ENCODE measurements at places on chromosomes 11 and 22. TPM values are rescaled to one million over a fixed set of nuclear protein-coding genes. Genes with fewer than 3 reads are reported as not detected.

CASP5 gene
- not detected for total RNA-seq

KRTAP5-8 gene
- not detected for total RNA-seq

PAMR1 gene
- 2.6 TPM for total RNA-seq

C22orf31 gene
- not detected for total RNA-seq

SCGB1C1 gene
- not detected for total RNA-seq

SYCE3 gene
- total RNA-seq = not detected

SLC22A6 gene
- not detected for total RNA-seq

CNTF gene
- total RNA-seq = 1.5 TPM

NPTXR gene
- total RNA-seq = 5.3 TPM

AGBL2 gene
- total RNA-seq = 0.22 TPM

TBRG1 gene
- 40.4 TPM for total RNA-seq

TMEM45B gene
- not detected for total RNA-seq

CELSR1 gene
- 1.8 TPM for total RNA-seq

GSTT2B gene
- total RNA-seq = 7.5 TPM

ESAM gene
- total RNA-seq = 20.7 TPM

CDC42BPG gene
- total RNA-seq = 0.38 TPM

PUS3 gene
- 5.5 TPM for total RNA-seq

RPS6KA4 gene
- 18.9 TPM for total RNA-seq

SCN4B gene
- total RNA-seq = 5.2 TPM

OR2AG2 gene
- total RNA-seq = not detected

CAT gene
- 446 TPM for total RNA-seq

OR52I1 gene
- total RNA-seq = not detected

MCM5 gene
- total RNA-seq = 25.7 TPM

SLC22A8 gene
- total RNA-seq = not detected

MAJIN gene
- total RNA-seq = not detected

LRRC74B gene
- not detected for total RNA-seq

PVALB gene
- total RNA-seq = not detected

OPCML gene
- not detected for total RNA-seq

CARD16 gene
- total RNA-seq = 8.6 TPM

TYMP gene
- total RNA-seq = 28.9 TPM

OR5F1 gene
- not detected for total RNA-seq

BAIAP2L2 gene
- total RNA-seq = 2.3 TPM

CTNND1 gene
- total RNA-seq = 86.1 TPM

APOBEC3F gene
- 3.9 TPM for total RNA-seq

Data from subcutaneous adipose tissue (tissue), 4 donors.